Foreskin melanocyte (primary cell): ENCODE measurements at places on chromosomes 12 and 14.
A peak's percentile ranks its signal among the peaks of the same experiment; 100 is the strongest.

DNA sequence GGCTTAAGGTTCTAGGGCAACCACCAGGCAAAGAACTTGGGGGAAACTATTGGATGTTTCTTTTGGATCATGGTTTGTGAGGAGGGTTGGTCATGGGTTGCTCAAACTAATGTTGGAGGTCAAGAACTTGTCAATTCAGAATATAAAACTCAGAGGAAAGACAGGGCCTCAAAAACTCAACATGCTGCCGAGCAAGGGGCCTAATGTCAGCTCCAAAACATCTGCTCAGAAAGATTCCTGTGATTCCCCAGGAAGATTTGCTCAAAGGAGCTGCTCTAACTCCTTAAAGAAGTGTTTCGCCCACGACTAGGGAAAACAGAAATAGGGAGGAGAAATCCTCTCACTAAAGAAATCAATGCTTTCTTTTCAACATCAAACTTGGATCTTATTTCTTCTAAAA, 3.7 kb upstream of the IGF1 start:
- DNase-seq: no peak

GRCh38 chr12:91052026-91052425, 5.8 kb downstream of the KERA start:
- no peak for DNase-seq

- no peak for DNase-seq
These were observed 37.1 kb upstream of the LMNTD1 start for GRCh38 chr12:25590011-25590721.

- peak; percentile 57 for DNase-seq
These were observed 415.4 kb upstream of the CCDC196 start for GRCh38 chr14:66070542-66071319.

GRCh38 chr12:19263672-19264071, 134.1 kb downstream of the PLEKHA5 start:
- no peak for DNase-seq
